Urinary bladder (tissue), 4 donors: ENCODE measurements at places on chromosomes 7 and 10. TPM values are rescaled to one million over a fixed set of nuclear protein-coding genes. Genes with fewer than 3 reads are reported as not detected.

The URGCP gene
- polyA plus RNA-seq = 26.2 TPM

The TEX47 gene
- polyA plus RNA-seq = not detected

The GPR146 gene
- polyA plus RNA-seq = 43.9 TPM

The PRSS37 gene
- polyA plus RNA-seq = not detected

The ZRANB1 gene
- polyA plus RNA-seq = 17.6 TPM

The SPAM1 gene
- not detected for polyA plus RNA-seq

The CFAP46 gene
- polyA plus RNA-seq = not detected

The ENTPD1 gene
- polyA plus RNA-seq = 53.8 TPM

The CEP55 gene
- polyA plus RNA-seq = 0.48 TPM

The C10orf53 gene
- not detected for polyA plus RNA-seq

The EPDR1 gene
- 9.8 TPM for polyA plus RNA-seq

The EN2 gene
- 0.06 TPM for polyA plus RNA-seq

The GPR141 gene
- 0.16 TPM for polyA plus RNA-seq

The PIP gene
- polyA plus RNA-seq = not detected
